ENCODE measurements at places on chromosomes 4 and X.

GRCh38 chr4:48490012-48490679, at the start of gene ZAR1:
ZAR1 (plus strand) TSS chr4:48490252; CDS start chr4:48490292, 40 bp downstream.
- no peak for DNase-seq

DNA sequence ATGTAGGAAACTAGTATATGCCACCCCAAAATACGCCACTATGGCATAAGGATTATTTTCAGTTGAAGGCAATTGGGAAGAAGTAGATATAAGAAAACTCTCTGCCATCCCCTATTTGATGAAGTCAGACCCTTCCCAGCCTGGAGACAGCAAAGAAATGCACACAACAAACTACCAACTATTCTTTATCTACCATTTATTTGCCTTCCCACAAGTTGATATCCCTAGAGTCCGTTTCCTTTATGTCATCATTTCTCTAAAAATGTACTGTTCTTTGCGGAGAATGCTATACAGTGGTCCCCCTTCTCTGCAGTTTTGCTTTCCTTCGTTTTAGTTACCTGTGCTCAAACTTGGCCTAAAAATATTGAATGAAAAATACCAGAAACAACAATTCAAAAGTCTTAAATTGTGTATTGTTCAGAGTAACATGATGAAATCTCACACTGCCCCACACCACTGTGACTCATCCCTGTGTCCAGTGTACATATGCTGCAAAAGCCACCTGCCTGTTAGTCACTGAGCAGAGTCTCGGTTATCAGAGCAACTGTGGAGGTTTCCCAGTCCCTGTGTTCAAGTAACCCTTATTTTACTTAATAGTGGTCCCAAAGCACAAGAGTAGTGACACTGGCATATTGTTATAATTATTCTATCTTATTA, 152.3 kb downstream of the WDFY3 start:
- no peak for DNase-seq

DNA sequence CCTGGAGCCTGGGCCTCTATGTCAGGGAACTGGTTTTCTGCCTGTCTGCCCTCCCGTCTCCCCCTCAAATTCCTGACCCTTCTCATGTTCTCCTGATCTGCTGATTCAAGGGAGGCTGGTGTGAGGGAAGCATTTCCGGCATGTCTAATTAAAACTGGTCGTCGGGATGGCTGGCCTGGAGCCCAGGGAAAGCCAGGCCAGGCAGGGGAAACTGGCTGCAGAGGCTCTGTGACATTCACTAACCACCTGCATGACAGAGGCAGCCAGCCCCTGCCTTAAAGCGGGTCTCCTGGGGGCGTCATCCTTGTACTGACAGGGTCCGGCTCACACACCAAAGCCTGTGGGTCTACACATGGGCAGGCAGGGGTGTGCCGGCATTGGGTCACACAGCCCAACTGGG, 35.2 kb downstream of the ABLIM2 start:
- no peak for DNase-seq

GRCh38 chr4:144371485-144371884, 231.0 kb upstream of the GYPA start:
- no peak for DNase-seq

GRCh38 chr4:150852216-150852615, 162.9 kb downstream of the LRBA start:
- no peak for DNase-seq

DNA sequence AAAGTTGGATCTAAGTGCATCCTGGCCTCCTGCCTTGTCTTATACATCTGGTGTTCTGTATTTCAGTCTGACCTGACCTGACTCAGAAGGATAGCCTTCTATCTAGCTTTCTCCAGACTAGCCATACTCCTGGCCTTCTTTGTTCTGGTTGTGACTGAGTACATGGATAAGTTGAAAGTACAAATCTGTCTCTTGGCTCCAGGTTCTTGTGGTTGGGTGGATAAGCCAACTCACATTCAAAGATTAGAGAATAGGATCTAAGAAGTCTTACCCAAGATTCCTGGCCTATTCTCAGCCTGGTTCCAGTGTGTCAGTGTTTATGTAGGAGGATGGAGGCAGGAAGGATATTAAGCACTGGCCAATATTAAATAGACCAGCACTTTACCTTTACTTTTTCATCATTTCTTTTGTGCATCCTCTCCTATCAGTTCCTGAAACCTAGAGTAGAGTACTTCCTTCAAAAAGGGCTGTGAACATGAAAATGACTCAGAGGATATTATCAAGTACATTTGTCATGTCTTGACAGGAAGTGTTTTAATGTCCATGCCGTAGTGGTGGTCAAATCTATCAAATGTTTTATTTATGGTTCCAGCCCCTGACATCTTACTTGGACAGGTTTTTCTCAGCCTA, 123.5 kb downstream of the IL15 start:
- no peak for DNase-seq

- no peak for DNase-seq
Measured at GRCh38 chr4:6349896-6350603, 80.4 kb downstream of the WFS1 start.

DNA sequence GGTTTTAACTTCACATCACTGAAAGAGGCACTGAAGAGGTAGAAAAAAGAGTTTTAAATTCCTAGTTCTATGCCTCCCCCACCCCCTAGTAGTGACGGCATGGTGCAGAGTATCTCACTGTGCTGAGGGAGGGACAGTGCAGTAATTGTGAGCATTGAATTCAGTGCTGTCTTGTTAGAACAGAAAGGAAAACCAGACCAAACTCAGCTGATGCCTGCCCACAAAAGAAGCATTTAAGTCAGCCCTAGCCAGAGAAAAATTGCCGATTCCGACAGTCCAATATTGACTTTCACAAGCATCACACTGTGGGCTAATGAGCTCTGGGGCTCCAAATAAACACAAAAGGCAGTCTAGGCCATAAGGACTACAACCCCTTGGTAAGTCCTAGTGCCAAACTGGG, 417.7 kb downstream of the AR start:
- no peak for DNase-seq

GRCh38 chrX:65241059-65241721, 264.9 kb upstream of the ZC4H2 start:
- no peak for DNase-seq

- DNase-seq = no peak
Measured at GRCh38 chr4:133424605-133425004, 275.5 kb downstream of the PCDH10 start.

- no peak for DNase-seq
Measured at GRCh38 chr4:158588285-158588684, 66.6 kb downstream of the RXFP1 start.
